ENCODE measurements at places on chromosomes 1 and 21.

- no peak for DNase-seq
Measured at GRCh38 chr1:56133522-56134472, 445.6 kb downstream of the PLPP3 start.

DNA sequence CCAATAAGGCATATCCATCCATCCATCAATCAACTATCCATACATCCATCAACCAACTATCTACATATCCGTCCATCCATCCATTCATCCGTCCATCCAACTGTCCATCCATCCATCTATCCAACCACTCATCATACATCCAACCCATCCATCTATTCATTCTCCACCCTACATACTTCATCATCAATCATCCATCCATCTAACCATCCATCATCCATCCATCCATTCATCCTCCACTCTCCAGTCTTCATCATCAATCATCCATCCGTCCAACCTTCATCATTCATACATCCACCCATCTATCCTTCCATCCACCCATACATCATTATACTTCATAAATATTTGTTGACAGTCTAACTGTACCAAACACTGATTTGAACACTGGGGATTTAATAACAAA, 231.3 kb upstream of the DAB1 start:
- DNase-seq = no peak

GRCh38 chr21:43585924-43586413, 73.3 kb downstream of the HSF2BP start:
- no peak for DNase-seq

GRCh38 chr1:38476111-38476849, 383.3 kb downstream of the RRAGC start:
- DNase-seq = no peak

DNA sequence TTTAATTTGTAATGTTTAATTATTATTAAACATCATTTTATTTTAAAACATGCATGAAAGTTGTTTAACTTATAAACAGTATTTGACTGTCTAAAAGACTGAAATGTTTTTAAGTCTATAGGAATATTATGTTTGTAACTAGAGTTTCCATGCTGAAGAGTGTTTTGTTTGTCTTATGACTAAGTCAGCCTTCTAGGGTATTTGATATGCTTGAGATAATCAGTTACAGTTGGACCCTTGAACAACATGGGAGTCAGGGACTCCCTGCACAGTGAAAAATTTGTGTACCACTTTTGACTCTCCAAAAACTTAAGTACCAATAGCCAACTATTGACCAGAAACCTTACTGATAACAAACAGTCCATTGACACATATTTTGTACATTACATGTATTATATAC, 45.5 kb upstream of the KANK4 start:
- DNase-seq = no peak

GRCh38 chr1:53766194-53766742, 27.3 kb upstream of the GLIS1 start:
- no peak for DNase-seq

- DNase-seq = no peak
Measured at GRCh38 chr1:96333522-96334235, 387.9 kb upstream of the PTBP2 start.

- no peak for DNase-seq
Measured at GRCh38 chr1:97168056-97168455, 446.5 kb downstream of the PTBP2 start.

DNA sequence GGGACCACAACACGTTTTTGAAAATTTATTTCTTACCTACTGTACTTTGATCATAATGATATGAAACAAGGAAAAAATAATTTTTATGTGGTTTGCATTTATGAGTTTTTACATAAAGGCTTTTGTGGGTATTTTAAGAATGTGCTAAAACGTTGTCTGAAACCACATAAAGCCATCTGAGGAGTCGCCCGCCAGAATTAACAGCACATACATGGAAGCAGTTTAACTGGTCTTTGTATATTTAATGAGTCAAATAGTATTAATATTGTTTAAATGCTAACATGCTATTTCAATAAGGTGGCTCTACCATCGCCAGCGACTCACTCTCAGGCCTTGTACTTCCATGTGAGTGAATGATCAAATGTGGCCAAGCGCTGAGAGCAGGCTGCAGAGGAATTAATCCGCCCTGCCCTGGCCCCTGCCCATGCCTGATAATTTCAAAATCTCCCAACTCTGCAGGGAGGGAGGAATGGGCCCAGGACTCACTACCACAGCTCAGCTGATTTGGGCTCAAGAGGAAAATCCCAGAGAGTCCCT, 49.6 kb downstream of the SLC66A1 start:
- DNase-seq = no peak

DNA sequence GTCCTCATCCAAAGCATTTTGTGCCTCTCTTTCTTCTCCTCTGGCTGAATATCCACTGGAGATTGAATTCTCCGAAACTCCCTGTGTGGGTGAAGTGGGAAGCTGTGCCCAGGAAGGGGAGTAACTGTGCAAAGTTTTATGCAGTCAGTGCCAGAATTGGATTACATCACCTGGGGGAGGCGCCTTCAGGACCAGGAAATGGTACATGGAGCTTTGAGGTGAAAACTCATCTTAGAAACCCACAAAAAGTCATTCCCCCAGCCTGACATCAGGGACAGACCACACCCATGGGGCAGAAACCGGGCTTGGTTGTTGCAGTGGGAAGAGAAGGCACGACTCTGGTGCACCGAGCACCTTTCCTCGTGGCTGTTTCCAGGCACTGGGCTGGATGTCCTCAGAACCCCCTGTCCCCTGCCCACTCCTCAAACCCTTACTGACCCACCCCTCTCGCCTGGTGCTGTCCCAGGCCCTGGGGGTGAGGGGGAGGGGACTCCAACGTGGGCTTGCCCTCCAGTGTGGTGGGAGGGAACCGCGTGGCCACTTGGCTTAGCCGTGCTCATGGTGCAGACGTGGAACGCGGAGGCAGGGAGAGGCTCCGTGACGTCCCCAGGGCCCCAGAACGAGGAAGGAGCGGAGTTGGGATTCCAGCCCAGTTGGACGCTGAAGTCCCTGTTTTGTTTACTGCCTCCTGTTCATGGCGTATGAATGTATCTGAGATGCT, 15.7 kb downstream of the TFF3 start:
- DNase-seq = no peak

DNA sequence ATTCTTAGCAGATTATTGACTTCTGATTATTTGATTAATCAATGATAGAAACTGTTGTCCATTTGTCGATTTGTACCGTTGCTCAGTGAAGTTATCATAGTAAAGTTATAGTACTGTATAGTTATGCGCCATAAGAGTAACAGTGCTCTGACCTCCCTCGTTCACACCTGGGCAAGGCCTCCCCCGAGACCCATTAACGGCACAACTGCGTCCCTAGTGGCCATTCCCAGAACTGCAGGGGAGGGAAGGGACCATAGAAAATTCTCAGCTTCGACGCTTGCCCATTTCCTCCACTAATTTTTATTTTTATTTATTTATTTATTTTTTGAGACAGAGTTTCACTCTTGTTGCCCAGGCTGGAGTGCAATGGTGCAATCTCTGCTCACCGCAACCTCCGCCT, 334.4 kb downstream of the DSCAM start:
- no peak for DNase-seq

DNA sequence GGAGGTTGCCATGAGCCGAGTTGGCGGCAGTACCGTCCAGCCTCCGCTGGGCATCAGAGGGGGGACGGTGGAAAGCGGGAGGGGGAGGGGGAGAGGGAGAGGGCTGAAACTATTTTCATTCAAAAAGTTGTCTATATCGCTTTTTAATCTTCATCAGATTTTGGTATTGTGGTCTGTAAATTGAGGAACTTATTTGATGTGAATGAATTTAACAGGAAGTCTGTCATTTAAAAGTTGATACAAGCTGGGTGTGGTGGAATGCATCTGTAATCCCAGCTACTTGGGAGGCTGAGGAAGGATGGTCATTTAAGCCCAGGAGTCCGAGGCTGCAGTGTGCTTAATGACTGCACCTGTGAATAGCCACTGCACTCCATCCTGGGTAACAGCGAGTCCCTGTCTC, 3.0 kb upstream of the EPHX4 start:
- no peak for DNase-seq

All from CD4-positive, alpha-beta memory T cell (primary cell).